ENCODE measurements at places on chromosomes 3 and 15.

DNA sequence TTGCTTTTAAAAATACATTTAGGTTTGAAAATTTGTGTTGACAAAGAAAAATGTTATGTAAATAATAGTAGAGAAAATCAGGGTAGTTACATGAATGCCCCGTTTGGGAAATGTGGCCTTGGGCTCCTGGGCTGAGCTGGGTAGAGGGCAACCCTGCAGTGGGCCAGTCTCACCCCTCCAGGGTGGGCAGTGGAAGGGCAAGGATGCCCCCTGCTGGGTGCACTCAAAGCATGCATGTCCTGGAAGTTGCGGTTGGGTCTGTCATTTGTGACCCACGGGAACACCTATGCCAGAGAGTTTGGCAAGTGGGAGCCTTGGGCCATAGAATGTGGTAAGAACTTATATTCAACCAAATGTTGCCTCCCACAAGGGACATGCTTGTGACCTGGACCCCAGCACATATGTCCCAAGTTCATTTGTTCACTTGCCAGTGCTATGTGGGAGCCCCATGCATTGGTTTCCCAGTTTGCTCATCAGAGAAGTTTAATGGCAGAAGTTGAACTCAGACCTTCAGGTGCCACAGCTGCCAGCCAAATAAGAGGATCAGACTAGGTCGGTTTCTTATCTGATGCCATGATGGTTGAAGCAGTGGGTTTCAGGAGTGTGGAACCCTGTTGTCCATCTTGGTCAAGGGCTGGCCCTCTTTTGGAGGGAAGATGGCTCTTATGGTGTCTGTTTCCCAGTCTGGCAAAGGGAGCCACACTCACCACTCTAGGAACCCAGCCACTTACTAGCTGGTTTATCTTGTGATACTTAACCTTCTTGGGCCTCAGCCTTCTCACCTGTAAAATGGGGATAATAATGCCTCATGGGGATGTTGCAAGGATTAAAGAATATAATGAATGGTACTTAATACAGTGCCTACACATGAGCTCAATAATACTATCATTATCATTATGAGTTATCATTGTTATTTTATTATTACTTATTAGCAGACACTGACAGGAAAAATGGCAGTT, 2.5 kb upstream of the PLCB2 start:
- no peak for DNase-seq

- no peak for DNase-seq
These were observed 76.2 kb upstream of the C2CD4B start for GRCh38 chr15:62241135-62241770.

DNA sequence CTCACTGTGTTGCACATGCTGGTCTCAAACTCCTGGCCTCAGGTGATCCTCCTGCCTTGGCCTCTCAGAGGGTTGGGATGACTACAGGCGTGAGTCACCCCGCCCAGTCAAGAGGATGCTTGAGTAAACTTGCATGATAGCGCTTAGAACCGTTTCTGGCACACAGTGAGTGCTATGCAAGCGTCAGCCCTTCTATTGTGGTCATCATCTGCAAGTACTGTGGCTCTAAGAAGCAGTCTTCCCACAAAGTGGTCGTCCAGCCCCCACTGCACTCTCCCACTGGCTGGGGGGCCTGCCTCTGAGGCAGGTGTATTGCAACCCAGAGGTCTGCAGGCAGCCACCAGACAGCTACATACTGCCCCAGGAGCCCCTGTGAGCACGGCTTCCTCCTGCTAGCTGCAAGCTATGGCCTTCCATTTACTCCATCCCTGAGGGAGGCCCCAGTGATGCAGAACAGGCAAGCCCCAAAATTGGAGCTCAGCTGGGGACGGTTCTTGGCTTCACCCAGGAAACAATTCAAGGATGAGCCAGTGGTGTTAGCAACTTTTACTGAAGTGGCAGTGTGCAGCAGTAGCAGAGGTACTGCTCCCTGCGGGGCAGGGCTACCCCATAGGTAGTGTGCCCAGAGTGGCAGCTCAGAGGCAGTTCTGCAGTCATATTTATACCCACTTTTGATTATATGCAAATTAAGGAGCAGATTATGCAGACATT, 95.4 kb downstream of the LSM3 start:
- no peak for DNase-seq

- DNase-seq = no peak
These were observed at the start of gene GRIP2 for GRCh38 chr3:14539742-14540491. Gene GRIP2 (minus strand): TSS chr3:14540342. CDS start chr3:14540308, 34 bp downstream.

- DNase-seq = no peak
These were observed 238.7 kb downstream of the EPHB1 start for GRCh38 chr3:135033737-135034136.

GRCh38 chr3:152556731-152557254, 278.1 kb upstream of the P2RY1 start:
- DNase-seq = no peak

DNA sequence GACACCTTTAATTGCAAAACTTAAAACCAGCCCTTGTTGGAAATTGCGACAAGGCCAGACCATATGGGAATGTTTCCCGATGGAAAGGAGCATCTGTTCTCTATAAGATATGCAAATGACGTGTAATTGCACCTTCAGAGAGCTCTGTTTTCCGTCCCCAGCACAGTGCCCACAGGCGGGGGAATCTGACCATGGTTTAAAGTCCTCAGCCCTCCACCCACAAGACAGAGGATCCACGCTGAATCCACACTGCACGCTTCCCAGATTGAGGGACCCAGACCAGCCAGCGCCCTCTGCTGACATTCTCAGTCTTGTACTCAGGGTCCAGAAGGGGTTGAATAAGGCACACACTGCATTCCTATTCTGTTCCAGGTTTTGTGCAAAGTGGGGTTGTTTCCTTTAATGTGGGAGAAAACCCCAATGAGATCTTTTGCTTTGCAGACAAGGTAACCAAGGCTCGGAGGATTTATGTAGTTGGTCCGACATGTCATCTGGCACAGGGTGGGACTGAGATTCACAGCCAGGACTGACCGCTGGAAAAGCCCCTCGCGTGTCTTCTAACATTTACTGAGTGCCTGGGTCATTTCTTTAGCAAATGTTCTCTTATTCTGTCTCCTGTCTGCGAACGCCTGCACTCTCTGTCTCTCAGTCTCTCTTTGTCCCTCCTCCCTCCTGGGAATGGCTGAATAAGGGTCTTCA, 36.8 kb upstream of the KLHL25 start:
- no peak for DNase-seq

- no peak for DNase-seq
These were observed 31.5 kb downstream of the CLEC3B start for GRCh38 chr3:45057557-45057956.

GRCh38 chr3:24136624-24137310, 191.7 kb downstream of the NR1D2 start:
- DNase-seq = no peak

DNA sequence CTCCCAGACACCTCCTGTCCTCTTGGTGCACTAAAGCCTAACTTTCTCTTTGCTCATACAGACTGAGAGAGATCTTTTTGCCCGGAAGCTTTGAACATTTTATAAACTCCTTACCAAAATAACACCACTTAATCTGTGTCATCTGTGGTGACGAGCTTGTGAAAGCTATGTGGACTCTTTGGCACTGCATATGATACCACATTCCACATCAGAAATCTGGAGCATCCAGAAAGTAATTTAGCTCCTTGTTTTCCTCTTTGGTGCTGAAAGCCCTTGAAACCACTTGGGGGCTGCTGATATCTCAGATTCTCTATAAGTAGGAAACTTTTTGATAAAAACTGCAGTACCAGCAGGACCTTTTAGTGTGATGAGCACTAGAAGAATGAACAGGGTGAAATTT, 128.3 kb downstream of the ALCAM start:
- DNase-seq = no peak

GRCh38 chr3:86867982-86868381, 123.0 kb downstream of the VGLL3 start:
- DNase-seq = peak; percentile 55

Data from AG09309 (cell line).